ENCODE measurements at places on chromosomes 2 and 18.

- DNase-seq = no peak
These were observed 256.1 kb downstream of the NCKAP5 start for GRCh38 chr2:133312038-133312729.

DNA sequence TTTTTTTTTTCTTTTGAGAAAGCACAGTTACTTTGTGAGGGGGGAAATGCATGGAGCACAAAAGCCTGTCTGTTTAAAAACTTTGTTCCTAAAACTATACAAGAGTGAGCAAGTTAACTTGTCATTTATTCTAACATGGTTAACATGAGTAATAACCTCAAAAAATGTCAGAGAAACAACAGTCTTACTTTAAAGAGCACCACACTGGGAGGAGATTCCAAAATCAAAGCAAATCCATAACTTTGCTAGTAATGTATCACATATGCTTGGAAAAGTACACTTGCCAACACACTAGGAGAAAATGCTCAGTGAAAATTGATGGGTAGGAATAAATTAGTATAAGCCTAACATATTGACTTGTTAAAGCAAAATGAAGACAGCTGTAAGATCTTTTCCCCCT is 157.1 kb downstream of the PRPF40A start:
- DNase-seq = no peak

- DNase-seq = no peak
These were observed 57.1 kb downstream of the ST3GAL5 start for GRCh38 chr2:85831735-85832134.

- no peak for DNase-seq
These were observed 120.9 kb upstream of the CDH19 start for GRCh38 chr18:66724664-66725356.

GRCh38 chr18:55079481-55080355 is 120.5 kb upstream of the CCDC68 start:
- DNase-seq = no peak

Data from amniotic stem cell (primary cell).